ENCODE measurements at places on chromosomes 5 and 9. TPM values are rescaled to one million over a fixed set of nuclear protein-coding genes. Genes with fewer than 3 reads are reported as not detected.

DNA sequence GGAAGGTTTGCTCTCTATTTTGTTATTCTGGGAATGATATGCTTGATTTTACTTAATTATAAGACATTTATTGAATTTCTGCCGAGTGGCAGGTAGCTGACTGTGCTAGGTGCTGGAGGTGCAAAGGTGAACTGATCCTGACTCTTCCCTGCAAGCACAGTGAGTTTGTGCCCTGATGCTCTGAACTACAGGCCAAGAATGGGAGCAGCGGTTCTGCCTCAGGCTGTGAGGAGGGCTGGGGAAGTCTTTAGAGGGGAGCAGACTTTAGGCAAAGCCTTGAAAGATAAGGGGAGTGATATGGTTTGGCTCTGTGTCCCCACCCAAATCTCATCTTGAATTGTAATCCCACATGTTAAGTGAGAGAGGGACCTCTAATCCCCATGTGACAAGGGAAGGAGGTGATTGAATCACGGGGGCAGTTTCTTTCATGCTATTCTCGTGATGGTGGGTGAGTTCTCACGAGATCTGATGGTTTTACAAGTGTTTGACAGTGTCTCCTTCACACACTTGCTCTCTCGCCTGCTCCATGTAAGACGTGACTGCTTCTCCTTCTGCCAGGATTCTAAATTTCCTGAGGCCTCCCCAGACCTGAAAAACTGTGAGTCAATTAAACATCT is 73.1 kb downstream of the NDFIP1 start:
- DNase-seq, result no peak

Gene SPINK13
- total RNA-seq, result not detected

GRCh38 chr5:179595916-179596315 is 27.6 kb downstream of the HNRNPH1 start:
- DNase-seq, result no peak

Gene SPINK6
- total RNA-seq, result not detected

Gene DMRT3
- 0.47 TPM for total RNA-seq

DNA sequence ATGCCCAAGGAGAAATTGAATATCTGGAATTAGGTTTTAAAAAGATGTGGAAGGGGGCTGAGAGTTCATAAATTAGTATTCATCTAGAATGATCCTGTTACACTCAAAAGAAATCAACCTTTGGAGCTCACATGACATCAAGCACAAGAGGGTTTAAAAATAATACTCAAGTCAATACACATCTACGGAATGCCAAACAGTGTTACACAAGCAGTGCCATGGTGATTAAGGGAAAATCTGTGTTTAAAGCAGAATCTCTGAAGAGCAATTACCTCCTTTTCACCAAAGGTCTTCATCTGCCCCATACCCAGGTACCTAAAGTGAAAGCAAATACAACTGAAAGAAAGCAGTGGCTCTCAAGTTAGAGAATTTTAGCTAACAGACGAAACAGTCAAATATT is 261.6 kb downstream of the NFIB start:
- DNase-seq, result no peak

Gene BHMT2
- 0.76 TPM for total RNA-seq

Data from glomerular endothelial cell (primary cell).